ENCODE measurements at places on chromosomes 6 and 20.

- no peak for DNase-seq
These were observed 37.7 kb upstream of the PXDC1 start for GRCh38 chr6:3789018-3789895.

DNA sequence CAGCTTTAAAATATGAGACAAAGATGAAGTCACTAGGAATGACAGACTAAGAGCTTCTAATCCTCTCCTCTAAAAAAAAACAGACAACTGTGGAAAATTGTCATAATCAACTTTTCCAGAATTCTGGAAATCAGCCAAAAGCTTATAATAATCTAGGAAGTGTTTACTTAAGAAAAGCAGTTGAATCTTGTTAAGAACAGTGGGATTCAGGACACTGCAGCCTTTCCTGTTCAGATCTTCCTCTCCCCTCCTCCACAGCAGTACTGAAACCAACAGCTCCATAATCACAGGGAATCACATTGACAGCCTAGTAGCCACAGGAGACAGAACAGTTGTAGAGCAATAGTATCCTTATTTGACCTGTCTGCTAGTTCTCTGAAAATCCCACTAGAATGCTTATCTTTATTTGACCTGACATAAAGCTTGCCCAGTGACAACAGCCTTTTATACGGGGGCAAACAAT is 41.6 kb downstream of the IBTK start:
- DNase-seq = no peak

DNA sequence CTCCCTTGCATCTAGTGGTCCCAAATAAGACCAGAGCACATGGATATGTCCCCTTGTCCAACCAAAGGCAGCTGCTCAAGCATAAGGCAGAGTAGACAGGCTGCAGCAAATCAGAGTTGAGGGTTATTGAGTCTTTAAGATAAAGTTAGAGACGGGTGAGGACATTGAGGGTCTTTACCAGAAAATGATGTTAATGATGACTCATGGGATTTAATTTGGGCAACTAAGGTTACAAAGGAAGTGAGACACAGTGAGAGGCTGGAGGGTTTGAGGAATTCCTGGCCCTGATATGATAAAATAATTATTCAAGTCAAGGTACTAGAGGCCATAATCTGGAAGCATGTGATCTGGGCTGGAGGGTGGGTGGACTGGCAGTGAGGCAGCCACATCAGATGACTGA is 133.6 kb downstream of the ALDH8A1 start:
- DNase-seq = no peak

GRCh38 chr6:1613688-1614447 is 4.2 kb downstream of the FOXC1 start:
- DNase-seq = no peak

DNA sequence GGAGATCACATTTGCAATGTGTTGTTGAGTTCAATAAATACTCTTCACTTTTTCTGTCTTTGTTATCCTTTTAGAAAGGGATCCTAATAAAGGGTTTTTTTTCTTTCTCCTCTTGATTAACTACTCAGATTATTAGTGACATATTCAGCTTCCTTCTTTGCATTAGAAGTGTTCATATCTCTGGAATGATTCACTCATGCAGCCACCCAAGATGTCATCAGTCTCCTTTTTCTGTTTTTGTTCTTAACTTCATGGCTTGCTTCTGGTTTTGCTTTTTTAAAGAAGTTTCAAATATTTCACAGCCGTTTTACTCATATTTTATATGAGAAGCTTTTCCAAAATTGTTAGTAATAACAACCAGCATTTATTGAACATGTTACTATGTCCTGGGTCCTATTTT is 187.6 kb downstream of the TMEM242 start:
- DNase-seq = no peak

GRCh38 chr6:90460051-90460450 is 126.8 kb downstream of the MAP3K7 start:
- no peak for DNase-seq

DNA sequence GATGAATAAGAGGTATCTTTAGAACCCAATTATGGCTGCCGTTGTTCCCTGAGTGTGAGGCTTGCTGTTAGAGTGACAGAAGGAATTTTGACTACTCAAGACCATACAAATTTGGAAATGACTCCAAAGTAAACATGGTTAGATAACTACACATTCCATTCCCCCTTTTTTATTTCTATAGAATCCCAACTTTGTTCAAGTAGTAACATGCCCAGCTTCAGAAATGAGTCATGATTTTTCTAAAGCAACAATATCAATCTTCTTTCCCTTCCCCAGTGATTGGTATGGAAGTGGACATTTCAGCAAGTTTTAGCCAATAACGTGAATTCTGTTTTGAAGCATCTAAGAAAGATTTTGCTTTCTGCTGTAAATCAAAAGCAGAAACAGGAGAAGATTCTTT is 37.8 kb downstream of the HCRTR2 start:
- no peak for DNase-seq

DNA sequence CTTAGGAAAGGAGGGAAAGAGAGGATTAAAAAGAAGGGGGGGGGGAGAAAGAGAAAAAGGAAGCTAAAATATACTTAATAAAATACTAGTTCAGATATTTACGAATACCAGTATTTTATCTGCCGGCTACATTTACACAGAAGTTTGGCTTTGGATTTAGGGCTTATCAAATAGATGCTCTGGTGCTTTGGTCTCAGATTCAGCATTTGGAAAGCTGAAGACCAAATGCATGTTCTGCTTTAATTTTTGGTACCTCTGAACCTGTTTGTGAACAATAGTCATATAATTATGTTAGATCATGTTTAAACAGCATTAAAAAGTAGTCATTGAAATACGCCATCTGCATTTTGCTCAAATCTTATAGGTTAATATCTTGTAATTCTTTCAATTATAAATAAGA is 786.0 kb upstream of the CITED2 start:
- DNase-seq = no peak

GRCh38 chr20:11721411-11721810 is 196.3 kb upstream of the BTBD3 start:
- no peak for DNase-seq

DNA sequence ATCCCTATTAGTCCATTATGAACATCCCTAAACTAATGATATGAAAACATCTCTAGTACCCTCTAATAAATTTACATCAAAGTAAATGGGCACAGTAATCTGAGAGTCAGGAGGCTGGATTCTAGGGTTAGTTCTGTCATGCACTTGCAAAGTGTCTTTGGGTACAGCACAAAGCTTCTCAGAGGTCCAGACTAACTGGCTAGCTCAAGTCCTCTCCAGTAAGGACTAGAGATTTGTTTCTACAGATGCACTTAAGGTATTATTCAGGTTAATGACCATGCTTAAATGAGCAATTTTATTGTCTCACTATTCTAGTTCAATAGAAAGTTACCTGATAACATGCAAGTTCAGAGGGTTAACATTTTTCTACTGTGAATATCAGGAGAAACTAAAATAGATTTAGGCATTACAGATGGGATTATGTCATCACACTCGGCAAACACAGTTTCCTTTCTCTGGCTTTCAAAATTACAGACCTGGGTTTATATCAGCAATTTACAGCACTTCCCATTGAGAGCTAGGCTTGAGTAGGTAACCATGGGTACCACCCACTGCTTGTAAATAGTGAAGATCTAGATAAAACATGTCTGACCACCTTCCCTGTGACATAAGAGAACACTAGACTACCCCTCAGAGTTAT is 402.9 kb upstream of the RUNX2 start:
- no peak for DNase-seq
